ENCODE measurements at places on chromosomes 7 and 10.

GRCh38 chr7:80819503-80819902 lies 99.3 kb downstream of the SEMA3C start:
- no peak for DNase-seq

- DNase-seq, result no peak
These were observed 25.9 kb downstream of the TYW1 start for GRCh38 chr7:67022511-67022910.

GRCh38 chr10:70546584-70546983 lies 56.0 kb downstream of the PRF1 start:
- DNase-seq, result no peak

DNA sequence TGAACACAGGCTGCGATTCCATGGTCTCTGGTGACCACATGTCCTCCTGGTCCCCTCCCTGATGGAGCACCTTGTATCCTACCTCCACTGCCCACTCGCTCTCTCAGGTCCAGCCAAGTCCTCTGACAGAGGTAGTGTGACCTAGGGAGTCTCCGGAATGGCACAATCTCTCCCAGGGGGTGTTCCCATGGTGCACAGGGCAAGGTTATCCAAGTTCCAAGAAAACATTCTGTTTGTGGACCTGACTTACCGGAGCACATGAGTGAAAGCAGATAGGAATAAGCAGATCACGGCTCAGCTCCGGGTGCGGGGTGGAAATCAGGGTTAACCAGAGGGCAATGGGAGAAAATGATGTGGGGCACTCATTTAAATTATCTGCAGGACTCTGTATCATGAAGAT lies 45.8 kb upstream of the INSIG1 start:
- no peak for DNase-seq

GRCh38 chr10:12444981-12445700 lies 95.8 kb downstream of the CAMK1D start:
- DNase-seq, result no peak

GRCh38 chr7:12456506-12456905 lies 52.8 kb upstream of the VWDE start:
- DNase-seq, result no peak

Data from DND-41 (cell line).